ENCODE measurements at places on chromosomes 13 and 19.
A peak's percentile ranks its signal among the peaks of the same experiment; 100 is the strongest.

DNA sequence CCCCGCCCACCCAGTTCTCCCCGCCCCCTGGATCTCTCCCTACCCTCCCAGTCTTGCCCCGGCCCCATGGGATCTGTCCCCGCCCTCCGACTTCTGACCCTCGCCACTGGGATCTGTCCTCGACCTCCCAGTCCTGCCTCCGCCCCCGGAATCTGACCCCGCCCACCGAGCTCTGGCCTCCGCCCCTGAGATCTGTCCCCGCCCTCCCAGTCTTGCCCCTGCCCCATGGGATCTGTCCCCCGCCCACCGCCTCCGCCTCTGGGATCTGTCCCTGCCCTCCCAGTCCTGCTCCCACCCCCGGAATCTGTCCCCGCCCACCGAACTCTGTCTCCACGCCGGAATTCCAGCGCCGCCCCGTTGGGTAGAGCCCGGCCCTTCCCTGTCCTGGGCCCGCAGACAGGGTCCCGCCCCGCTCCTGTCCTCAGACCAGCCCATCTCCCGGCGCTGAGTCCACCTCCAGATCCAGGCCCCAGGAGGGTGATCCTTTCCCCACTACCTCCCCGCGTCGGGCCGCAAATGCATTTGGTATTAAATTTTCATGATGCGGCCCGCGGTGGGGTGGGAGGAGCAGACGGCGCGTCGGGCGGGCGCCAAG lies 1.5 kb upstream of the SLC17A7 start:
- DNase-seq, result peak; percentile 96

DNA sequence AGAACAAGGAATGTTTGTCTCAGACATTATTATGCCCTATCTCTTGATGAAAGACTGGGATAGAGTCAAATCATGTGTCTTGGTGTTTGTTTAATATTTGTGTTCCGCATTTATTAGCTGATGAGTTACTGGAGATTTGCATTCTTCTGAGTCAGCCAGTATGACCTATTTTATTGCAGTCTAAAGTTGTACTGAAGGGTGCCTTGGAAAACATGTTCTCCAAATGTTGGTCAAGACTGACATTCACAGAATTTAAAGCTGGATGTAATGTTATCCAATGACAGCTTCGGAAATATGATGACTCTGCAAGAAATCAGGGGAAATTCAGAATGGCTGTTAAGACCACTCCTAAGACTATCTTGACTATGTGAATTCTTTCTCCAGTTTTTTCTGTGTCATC lies 134.0 kb downstream of the KCNRG start:
- no peak for DNase-seq

DNA sequence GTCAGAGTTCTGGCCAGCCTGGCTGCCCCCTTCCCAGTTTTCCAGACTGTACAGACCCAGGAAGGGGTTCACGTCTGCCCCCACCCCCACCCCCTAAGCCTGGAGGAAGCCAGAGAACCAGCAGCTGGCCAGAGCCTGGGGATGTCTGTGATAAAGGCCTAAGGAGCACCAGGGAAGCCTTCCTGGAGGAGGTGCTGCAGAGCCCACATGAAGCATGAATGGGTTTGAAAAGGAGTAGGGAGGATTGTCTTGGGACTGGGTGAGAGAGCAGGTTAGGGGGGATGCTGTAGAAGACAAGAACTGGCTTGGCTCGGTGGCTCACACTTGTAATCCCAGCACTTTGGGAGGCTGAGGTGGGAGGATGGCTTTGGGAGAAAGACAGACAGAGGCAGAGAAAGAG lies 5.8 kb downstream of the SHKBP1 start:
- no peak for DNase-seq

GRCh38 chr13:98890186-98890585 lies 87.7 kb downstream of the DOCK9 start:
- DNase-seq, result no peak

- no peak for DNase-seq
Observed at GRCh38 chr19:1985588-1986356, 29.7 kb downstream of the BTBD2 start.

DNA sequence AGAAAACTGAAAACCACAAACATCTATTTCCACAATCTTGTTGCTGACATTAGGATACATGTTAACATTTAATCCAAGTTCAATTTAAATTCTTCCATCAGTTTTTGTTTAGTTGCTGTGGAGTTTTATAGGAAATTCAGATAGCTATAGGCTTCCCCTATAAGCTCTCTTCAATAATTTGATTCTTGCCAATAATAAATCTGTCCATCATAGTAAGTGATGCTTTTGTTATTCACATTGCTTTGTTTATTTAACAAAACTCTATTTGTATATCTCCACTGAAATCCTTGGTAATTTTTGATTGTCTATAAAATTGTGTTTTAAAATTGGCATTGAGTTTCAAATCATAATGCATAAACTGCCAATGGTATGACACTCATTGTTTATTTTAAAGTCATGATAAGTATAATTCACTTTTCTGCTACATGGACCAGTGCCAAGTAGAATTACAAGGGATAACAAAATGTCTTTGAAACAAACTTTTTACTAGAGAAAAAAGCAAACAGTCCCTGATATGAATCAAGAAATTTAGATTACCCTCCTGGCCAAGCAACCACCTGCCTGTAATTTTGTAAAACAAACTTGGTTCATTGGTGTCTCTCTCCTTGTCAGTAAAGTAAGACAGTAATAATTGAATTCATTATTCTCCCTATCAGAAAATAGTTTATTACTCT lies 577.3 kb upstream of the GPC6 start:
- DNase-seq, result no peak

DNA sequence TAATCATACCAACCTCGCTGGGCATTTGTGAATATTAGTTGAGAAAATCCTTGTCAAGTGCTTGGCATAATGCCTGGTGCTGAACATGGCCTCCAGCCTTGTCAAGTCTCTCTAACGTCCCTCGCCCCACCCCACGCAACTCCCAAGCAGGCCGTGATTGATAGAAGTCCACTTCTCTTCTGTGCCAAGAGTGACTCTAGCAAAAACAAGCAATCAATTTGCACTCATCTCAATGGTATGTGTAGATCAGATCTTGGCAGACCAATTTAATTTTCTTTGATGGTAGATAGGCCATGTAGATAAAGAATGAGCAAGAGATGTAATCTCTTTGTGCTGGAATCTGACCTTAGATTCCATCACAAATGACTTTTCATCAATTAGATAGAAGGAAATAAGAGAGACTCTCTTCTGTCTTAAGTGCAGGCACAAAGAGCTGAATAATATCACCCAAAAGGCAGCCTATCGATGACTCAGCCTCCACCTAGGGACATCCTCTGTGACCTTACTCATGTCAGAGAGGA lies 31.0 kb upstream of the KATNAL1 start:
- no peak for DNase-seq

DNA sequence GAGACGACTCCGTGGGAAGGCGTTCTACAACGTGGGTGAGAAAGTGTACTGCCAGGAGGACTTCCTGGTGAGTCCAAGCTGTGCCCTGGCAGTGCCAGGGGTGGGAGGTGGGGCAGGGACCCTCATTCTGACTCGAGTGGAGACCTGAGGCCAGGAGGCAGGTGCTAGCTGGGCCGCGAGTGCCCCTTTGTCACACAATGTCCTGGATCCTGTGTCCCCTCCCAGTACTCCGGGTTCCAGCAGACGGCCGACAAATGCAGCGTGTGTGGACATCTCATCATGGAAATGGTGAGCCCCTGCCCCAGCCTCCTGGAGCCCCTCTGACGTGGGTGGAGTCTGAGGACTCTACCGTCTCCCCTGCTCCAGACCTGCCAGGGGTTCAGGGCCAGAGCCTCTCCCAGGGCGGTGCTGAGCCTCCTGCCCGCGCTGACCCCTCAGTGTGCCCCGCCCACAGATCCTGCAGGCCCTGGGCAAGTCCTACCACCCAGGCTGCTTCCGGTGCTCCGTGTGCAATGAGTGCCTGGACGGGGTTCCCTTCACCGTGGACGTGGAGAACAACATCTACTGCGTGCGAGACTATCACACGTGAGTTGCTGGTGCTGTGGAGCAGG lies 11.6 kb downstream of the WTIP start:
- no peak for DNase-seq

- no peak for DNase-seq
Observed at GRCh38 chr13:66879988-66880387, 350.1 kb downstream of the PCDH9 start.

- DNase-seq, result no peak
Observed at GRCh38 chr19:1394252-1395193, 6.8 kb downstream of the GAMT start.

DNA sequence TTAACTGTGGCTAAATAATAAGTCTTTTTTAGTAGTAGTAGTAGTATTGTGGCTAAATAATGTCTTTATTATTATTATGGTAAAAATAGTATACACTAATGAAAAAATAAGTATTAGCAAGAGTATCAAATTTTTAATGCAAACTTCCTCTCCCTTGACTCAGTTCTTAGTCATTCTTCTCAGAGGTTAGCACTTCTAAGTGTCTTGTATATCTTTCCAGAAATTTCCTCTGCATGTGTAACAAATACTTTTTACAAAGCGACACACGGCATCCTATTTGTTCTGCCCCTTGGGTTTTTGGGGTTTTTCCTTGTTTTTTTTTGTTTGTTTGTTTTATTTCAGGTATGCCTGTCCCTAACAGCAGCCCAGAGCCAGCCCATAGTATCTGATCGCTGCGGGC lies 20.9 kb downstream of the SIN3B start:
- DNase-seq, result no peak

DNA sequence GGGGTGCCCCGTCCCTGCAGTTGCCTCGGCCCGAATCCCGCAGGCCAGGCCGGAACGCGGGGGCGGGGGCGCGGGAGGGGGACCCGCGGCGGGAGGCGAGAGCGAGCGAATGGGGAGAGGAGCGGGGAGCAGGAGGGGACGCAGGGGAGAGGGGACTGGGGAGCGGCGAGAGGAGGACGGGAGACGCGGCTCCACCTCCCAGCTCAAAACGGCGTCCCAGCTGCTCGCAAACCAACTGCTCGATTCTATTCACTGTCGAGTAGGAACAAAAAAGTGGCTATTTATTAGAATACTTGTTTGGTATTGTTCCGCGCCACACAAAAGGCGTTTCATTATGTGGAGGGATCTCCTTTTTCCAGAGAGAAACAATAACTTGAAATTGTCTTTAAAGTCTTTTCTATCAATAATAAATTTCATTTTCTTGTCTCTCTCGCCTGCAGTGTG lies 10.6 kb upstream of the SOX1 start:
- peak; percentile 79 for DNase-seq

DNA sequence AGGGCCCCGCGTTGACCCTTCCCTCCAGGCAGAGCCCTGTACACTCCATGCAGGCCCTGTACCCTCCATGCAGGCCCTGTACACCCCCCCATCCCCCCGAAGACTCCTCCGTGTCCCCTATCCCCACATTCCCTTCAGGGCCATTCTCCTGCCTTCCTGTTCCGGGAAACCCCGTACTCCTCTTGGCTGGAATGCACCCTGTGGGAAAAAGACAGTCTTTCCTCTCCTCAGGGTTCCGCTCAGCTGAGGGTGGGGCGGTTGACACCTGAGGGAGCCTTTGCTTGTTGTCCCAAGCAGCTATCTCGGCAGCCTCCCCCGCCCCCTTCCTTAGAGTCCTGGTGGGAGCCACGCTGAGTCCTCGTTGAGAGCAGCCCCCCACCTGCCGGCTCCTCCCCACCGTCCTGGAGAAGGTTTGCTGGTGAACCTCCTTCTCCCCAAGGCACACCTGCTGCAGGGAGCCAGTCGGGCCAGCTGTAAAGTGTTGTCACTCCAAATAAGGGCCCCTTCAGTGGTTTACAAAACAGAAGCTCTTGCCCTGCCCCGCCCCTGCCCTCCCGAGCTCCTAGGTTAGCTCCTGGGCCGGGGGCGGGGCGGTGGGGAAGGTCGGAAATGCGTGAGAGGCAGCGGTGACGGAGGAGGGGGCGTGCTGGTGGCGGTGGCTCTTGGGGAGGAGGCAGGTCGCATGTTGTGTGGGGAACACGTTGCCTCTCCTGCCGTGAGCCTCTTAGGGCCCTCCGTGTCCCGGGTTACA lies 1.5 kb downstream of the GNA11 start:
- peak; percentile 44 for DNase-seq

GRCh38 chr19:45499196-45500180 lies 1.2 kb downstream of the PPM1N start:
- peak; percentile 98 for DNase-seq

GRCh38 chr13:86383151-86383550 lies 583.9 kb upstream of the SLITRK6 start:
- DNase-seq, result no peak

DNA sequence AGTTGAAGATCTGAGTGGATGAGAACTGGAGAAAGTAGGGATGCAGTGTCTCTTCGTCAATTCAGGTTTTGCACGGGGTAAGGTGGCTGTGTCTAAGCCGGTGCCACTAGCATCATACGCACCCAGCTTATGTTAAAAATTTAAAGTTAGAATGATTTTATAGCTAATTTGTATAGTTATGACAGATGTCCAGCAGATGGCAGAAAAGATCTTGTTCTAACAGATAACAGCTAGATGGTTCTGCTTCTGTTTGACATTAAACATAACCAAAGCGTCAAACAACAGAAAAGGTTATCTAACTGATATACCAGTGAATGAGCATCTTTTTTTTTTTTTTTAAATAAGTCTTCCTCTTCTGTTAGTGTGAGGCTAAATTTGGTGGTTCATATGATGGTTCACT lies 18.8 kb upstream of the EDDM13 start:
- no peak for DNase-seq

DNA sequence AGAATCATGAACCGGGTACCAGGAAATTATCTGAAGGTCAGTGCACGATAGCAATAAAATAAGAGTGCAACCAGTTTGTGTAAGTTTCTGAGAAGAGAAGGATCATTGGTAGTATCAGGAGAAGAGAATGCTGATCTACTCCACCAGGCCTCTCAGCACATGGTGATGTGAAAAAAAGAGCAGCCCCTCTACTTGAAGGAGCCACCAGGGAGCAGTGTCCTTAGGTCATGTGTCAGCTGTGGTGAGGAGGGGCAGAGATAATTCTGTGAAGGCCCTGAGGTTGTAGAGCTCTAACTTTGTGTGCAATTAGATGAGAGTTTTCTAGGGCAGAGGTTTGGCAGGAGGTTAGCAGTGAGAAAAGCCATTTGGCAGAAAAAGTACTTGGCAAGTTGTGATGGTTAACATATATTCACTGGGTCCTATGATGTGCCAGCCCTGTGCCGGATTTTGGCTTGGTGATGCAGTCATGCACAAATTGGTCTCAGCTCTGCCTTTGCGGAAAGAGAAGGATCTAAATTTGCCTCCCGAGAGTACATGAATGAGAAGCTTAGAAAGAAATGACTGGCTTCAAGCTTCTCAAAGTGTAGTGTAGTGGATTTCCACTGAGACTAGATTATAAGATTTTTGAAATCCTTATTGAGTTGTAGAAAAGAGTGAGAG lies 19.2 kb upstream of the ZC3H13 start:
- no peak for DNase-seq

DNA sequence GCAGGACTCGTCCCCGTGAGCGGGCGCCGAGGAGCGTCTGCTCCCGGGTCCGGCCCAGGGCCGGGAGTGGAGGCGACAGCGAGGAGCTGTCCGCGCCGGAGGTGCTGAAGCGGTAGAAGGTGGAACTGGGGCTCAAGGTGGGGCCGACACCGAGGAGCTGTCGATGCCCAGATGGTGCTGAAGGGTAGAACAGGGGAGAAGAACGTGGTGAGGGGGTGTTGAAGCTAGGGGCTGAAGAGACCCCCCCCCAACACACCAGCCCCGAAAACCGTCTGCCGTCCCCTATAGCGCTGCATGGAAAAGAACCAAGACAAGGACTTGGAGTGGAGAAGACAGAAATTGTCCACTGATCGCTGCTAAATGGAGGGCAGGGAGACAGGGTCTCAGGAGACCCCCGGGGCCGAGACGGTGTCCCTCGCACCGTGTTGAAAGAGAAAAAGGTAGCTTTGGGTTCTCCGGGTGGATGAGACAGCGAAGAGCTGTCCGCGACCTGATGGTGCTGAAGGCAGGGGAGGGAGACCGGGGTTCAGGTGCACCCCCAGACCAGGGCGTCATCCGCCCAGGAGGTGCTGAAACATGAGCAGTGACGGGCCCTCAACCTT lies 7.1 kb upstream of the PDE4C start:
- DNase-seq, result no peak

GRCh38 chr13:74871369-74872070 lies 610.4 kb downstream of the TBC1D4 start:
- DNase-seq, result no peak

All from H1 (cell line).